PC-9 (cell line): ENCODE measurements at places on chromosomes 13 and 19. TPM values are rescaled to one million over a fixed set of nuclear protein-coding genes. Genes with fewer than 3 reads are reported as not detected.

GRCh38 chr13:44912278-44913016, 76.8 kb downstream of the NUFIP1 start:
- no peak overlapping the region for H3K27ac ChIP-seq
- 0 out of 2 replicates have a peak, but pooled peaks cover 11% of the 10 kb centered on the region for H3K4me1 ChIP-seq
- no peaks in the 10 kb centered on the region for H3K27me3 ChIP-seq
- H3K4me3 ChIP-seq = no peak overlapping the region
- no peak for DNase-seq

DNA sequence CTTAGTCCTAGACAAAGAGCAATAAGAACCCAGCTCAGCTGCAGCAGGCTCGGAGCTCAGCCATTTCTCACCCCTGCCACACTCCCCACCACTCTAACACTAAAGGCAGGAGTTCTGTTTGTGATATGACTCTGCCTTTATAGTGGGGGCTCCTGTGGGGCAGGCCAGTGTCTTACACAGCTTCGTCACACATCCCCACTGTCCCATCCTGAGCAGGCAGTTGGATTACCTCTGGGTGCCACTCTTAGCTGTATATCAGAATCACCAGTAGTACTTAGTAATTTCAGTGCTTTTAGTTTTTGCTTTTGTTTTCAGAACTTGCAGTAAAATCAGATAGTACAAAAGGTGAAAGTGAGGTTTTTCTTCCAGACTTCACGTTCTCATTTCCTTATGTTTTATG, 16.8 kb downstream of the SAMD4B start:
- H3K27me3 ChIP-seq = no peaks in the 10 kb centered on the region
- no peak overlapping the region for H3K27ac ChIP-seq
- no peak overlapping the region for H3K4me3 ChIP-seq
- no peak for DNase-seq

GRCh38 chr19:10379880-10380312, 476 bp downstream of the TYK2 start:
- DNase-seq = no peak
- no peak overlapping the region for H3K27ac ChIP-seq
- H3K27me3 ChIP-seq = no peaks in the 10 kb centered on the region
- peak overlapping the region; percentile 82 for H3K4me3 ChIP-seq
- H3K4me1 ChIP-seq = peaks cover 6% of the 10 kb centered on the region
- peaks cover 6% of the 10 kb centered on the region; the same call in 1 of the 2 replicates for H3K36me3 ChIP-seq

DNA sequence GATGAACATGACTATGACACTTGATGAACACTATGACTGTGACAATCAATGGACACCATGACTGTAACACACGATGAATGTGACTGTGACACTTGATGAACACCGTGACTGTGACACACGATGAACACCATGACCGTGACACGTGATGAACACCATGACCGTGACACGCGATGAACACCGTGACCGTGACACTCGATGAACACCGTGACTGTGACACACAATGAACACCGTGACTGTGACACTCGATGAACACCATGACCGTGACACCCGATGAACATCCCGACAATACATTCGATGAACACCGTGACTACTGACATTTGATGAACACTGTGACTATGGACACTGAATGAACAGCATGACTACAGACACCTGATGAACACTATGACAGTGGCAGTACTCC, 30.9 kb downstream of the ZFR2 start:
- H3K27me3 ChIP-seq = no peaks in the 10 kb centered on the region
- H3K36me3 ChIP-seq = no peaks in the 10 kb centered on the region
- H3K4me1 ChIP-seq = no peaks in the 10 kb centered on the region
- DNase-seq = no peak

- H3K27me3 ChIP-seq = no peaks in the 10 kb centered on the region
- no peaks in the 10 kb centered on the region for H3K4me1 ChIP-seq
- DNase-seq = no peak
- H3K36me3 ChIP-seq = no peaks in the 10 kb centered on the region
- H3K27ac ChIP-seq = no peak overlapping the region
These were observed 5.4 kb upstream of the MBD3L3 start for GRCh38 chr19:7063764-7064418.

DNA sequence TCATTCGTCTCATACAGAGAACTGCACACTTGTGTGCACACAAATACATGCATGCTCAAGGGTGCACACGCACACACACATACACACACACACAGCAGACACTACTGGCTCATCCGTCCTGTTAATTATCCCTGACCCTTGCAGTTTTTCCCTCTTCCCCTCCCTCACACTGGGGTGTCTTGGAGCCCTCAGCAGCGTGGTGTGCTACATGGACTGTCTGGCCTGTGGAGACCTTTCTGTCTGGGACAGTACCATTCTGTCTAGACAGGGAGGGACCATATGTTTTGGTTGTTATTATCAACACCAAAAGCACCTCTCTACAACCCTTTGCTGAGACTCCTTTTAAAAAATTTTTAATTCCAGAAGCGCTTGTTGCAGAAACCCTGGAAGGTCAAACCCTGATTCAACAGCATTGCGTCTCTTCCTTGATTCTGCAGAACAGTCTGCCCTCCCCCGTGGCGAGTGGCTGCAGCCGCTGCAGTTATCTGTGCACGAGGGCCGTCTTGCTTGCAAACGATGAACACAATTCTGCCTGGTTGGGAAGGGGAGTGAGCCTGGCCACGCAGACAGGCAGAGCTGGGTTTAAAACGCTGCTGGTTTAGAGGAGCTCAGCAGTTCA, 374.0 kb downstream of the IRS2 start:
- no peak for DNase-seq
- H3K4me1 ChIP-seq = no peaks in the 10 kb centered on the region
- no peaks in the 10 kb centered on the region for H3K36me3 ChIP-seq
- no peak overlapping the region for H3K27ac ChIP-seq

Gene ZNF491
- total RNA-seq = not detected in 2 replicates

Gene LAMP1
- total RNA-seq = 186 and 263 TPM in 2 replicates

Gene MYO16
- 0.13 and 0.59 TPM in 2 replicates for total RNA-seq
